ENCODE measurements at places on chromosomes 11 and 22.
A peak's percentile ranks its signal among the peaks of the same experiment; 100 is the strongest.

GRCh38 chr11:12762696-12763324 lies 88.6 kb downstream of the TEAD1 start:
- no peak for DNase-seq

DNA sequence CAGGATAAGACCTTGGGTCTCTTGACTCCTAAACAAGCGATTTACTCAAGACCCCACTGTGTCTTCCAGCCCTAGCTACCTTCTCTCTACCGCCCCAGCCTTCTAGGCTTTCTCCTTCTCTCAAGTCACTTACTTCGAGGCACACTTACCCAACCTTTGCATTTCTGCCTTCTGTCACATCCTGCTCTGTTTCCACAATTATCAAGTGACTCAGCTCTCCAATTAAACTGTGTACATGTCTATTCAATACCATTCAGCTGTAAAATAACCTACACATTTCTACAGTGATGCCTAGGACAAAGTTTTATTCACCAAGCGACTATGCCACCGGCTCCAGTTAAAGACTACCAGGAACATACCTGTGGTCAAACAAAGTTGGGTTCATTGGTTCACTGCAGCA lies 69.0 kb downstream of the LARGE1 start:
- DNase-seq = no peak

- DNase-seq = no peak
Measured at GRCh38 chr11:94106716-94107115, 21.9 kb upstream of the PANX1 start.

- no peak for DNase-seq
Measured at GRCh38 chr22:27873472-27873871, 45.6 kb downstream of the PITPNB start.

- DNase-seq = peak; percentile 62
Measured at GRCh38 chr11:2190657-2191471, 19.2 kb upstream of the TH start.

DNA sequence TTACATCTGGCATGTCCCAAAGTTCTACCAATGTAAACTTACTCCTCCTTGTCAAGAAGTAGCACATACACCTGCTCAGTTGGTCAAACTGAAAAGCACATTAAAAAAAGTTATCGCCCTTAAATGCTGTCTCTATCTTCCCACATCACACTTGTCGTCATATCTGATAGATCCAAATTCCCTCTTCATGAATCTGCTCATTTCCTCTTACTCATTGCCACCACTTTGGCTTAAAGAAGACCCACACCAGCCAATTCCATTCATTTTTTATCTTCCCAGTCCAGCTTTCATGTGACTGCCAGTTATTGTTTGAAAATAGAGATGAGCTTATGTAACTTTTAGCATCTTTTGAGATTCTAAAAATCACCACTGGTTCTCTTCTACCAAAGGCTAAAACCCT lies 305.9 kb upstream of the MTNR1B start:
- no peak for DNase-seq
